ENCODE measurements at places on chromosomes 11 and 22.

- H3K36me3 ChIP-seq, result no peaks in the 10 kb centered on the region
- H3K4me3 ChIP-seq, result no peak overlapping the region
Measured at GRCh38 chr11:17687946-17688670, 31.3 kb upstream of the MYOD1 start.

- H3K27ac ChIP-seq, result no peak overlapping the region
- peaks cover 2% of the 10 kb centered on the region for H3K27me3 ChIP-seq
- H3K4me1 ChIP-seq, result no peaks in the 10 kb centered on the region
- no peak overlapping the region for H3K4me3 ChIP-seq
Measured at GRCh38 chr11:132942611-132943356, 589.5 kb downstream of the OPCML start.

GRCh38 chr11:10627816-10628215 lies 59.4 kb upstream of the LYVE1 start:
- peaks cover 7% of the 10 kb centered on the region for H3K4me1 ChIP-seq
- no peaks in the 10 kb centered on the region for H3K27me3 ChIP-seq
- H3K27ac ChIP-seq, result no peak overlapping the region
- no peak overlapping the region for H3K4me3 ChIP-seq
- no peak for DNase-seq

DNA sequence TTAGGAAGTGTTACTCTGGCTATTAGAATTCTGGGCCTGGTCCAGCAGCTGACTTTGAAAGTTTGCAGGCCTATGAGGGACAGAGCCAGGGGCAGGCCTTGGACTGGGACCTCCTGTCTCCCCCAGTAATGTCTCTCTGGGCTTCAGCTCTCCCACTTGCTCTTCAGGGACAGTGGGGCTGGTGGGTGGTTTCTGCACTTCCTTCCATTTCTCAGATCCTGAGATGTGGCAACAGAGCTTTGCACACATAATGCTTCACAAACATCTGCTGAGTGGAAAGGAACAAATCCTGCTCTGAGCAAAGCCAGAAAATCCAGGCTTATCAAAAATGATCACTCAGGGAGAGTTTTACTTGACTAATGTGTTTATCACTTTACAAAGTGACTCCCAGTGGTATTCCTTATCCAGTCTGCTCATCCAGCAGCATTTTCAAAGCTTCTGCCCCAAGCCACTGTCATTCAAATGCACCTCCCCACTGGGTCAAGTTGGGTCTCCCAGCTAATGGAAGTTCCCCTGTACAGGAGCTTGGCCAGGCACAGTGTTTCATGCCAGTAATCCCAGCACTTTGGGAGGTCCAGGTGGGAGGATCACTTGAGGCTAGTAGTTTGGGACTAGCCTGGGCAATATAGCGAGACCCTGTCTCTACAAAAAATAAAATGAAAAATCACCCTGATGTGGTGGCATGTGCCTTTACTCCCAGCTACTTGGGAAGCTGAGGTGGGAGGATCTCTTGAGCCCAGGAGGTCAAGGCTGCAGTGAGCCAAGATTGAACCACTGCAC lies 13.5 kb upstream of the OSBP2 start:
- no peaks in the 10 kb centered on the region for H3K27me3 ChIP-seq
- H3K4me3 ChIP-seq, result no peak overlapping the region
- H3K27ac ChIP-seq, result no peak overlapping the region
- no peaks in the 10 kb centered on the region for H3K36me3 ChIP-seq
- DNase-seq, result no peak

DNA sequence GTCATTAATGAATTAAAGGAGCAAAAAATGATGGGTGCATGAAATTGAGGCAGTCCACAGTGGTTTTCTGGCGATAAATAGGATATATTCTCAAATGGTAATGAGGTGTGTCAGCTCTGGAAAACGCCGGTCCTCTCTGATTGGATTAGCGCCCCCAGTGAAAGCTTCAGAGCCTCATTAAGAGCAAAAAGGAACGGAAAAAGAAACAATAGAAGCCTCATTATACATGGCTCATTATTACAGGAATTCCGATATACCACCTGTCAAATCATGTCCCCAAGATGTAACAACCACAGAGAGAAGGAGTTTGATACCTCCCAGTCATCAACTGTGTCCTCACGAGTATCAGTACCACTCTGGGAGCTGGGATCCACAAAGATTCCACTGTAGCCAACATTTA lies 175.7 kb upstream of the PITPNB start:
- no peaks in the 10 kb centered on the region for H3K4me1 ChIP-seq
- DNase-seq, result no peak
- H3K4me3 ChIP-seq, result no peak overlapping the region
- no peaks in the 10 kb centered on the region for H3K36me3 ChIP-seq
- H3K27me3 ChIP-seq, result no peaks in the 10 kb centered on the region
- no peak overlapping the region for H3K27ac ChIP-seq
